NCI-H748 treated with DMSO at 0.1 percent for 48 hours (cell line): ENCODE measurements at places on chromosomes 7 and 10.
A peak's percentile ranks its signal among the peaks of the same experiment; 100 is the strongest.

GRCh38 chr10:92855560-92855959 is 7.2 kb downstream of the EXOC6 start:
- DNase-seq, result no peak

- no peak for DNase-seq
Observed at GRCh38 chr7:158766570-158767281, 62.1 kb upstream of the NCAPG2 start.

DNA sequence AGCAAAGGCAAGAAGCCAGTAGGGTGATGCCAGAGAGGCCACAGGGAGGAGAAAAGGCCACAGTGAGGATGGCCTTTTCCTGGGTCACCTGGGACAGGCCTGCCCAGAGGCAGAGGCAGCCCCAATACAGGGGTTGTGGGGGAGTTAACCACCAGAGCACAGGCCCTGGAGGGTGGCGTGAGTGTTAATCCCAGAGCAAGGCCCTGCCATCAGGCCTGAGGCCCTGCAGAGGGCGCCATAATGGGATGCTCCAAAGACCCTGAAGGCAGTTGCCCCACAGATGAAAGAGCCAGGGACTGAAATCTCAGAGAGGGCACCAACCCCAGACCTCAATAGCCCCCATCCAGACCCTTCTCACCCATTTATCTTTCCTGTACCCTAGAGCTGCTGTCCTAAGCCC is 23.9 kb downstream of the SLC13A4 start:
- DNase-seq, result no peak

DNA sequence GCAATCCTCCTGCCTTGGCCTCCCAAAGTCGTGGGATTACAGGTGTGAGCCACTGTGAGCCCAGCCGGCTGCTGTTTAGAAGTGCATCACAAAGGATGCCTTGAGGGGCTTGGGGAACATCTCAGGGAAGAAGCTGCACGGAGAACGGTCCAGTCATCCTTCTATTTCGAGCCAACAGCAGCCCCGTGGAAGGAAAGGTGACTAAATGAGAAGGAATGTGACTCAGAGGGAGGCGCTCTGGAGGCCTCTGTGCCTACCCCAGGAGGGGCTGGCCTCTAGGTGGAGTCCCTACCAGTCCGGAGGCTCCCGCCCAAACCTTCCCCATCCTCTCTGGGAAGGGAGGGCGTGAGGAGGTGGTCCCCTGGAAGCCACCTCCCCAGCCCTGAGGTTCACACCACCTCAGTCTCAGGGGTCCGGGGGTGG is 76.2 kb downstream of the CTBP2 start:
- DNase-seq, result no peak

- DNase-seq, result no peak
Observed at GRCh38 chr10:15439341-15439842, 68.3 kb upstream of the FAM171A1 start.

GRCh38 chr10:64093946-64094535 is 572.8 kb downstream of the REEP3 start:
- DNase-seq, result no peak

- DNase-seq, result no peak
Observed at GRCh38 chr10:132507409-132507955, 30.1 kb upstream of the INPP5A start.

- DNase-seq, result no peak
Observed at GRCh38 chr7:155863721-155864151, 51.5 kb upstream of the SHH start.

GRCh38 chr7:157151626-157152339 is 13.1 kb downstream of the UBE3C start:
- DNase-seq, result no peak

DNA sequence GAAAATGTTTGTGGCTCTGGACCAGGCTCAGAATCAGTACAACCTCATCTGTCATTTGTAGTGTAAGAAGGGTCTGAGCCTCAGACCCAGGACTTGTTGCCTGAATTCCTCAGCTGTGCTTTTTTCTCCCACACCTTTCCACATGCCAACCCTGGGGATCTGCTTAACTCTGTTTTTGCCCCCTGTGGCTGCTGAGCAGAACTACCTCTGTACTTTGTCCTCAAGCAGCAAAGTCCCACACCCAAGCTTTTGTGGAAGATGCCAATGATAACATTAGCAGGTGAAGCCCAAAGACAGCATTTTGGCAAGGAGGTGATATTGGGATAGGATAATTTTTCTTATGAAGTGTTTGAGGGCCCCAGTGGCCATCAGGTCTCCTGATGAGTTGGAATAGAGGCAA is 5.8 kb upstream of the CYP2C18 start:
- no peak for DNase-seq

DNA sequence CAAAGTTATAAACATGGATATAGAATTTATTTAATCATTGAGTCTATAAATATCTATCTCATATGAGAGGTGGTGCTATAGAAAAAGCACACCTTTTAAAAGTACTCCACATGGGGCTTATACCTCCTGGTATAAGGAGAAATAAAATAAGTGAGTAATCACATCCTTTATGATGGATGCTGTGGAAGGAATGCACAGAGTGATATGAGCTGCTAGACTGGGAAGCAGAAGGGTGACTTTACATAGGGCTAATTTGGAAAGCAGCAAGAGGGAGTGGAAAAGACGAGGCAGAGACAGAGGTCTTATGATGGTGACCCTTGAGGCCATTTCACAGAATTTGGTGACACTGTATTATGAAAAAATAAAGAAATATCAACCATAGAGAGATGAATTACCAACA is 59.4 kb upstream of the AHR start:
- DNase-seq, result no peak

DNA sequence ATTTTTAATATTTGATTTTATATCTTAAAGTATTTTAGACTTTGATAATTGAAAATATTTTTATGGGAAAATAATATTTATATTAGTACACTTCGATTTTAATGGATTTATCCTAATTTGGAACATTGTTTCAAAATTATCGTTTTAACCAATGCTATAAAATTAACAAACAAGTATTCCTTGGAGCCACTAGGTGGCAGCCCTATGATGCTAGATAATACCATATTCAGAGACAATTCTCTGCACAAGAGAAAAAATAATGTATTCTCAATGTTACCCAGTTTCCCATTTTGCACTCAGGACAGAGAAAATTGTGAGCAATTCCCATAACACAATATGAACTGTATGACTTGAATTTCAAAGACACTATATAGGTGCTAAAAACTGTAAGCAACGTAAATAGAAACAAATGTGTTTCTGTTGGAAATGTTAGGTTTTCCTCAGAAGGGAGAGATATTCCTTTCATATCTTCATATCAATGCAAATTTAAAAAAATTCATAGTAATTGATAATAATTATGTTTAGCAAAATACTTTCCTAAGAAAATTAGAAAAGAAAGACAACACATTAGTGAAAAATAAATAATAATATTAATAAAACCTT is 237.8 kb downstream of the SEMA3E start:
- peak; percentile 56 for DNase-seq

DNA sequence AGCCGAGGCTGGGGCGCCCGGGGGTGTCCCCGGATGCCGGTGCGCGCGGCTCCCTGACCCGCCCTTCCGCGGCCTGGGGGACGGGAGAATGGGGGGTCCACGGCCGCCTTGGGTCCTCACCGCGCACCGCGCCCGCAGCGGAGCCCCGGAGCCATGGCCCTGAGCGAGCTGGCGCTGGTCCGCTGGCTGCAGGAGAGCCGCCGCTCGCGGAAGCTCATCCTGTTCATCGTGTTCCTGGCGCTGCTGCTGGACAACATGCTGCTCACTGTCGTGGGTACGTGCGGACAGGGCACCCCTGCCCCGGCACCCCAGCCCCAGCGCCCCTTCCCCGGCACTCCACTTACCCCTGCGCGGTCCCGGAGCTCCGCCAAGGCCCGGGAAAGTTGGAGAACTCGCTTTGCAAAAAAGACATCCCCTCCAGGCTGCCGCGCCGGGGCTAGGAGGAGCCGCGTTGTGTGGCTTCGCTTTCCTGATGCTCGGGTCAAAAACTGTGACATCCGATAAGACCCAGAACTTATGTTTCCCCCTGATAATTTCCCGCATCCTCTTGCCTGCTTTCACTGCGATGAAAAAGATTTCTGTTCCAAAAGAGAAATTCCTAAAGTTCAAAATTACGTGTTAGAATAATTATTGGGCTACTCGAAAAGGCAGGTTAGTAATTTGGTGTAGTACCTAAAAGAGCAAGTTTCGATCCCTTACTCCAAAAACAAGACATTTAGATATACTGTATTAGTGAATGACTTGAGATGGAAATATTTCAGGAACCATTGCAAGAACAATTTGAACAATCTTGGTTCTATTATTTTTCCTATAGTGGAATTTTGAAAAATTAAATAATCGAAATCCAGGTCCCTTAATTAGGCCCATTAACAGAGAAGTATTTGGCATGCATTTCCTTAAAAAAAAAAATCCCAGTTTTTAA is 888 bp downstream of the SLC18A2 start:
- DNase-seq, result no peak

DNA sequence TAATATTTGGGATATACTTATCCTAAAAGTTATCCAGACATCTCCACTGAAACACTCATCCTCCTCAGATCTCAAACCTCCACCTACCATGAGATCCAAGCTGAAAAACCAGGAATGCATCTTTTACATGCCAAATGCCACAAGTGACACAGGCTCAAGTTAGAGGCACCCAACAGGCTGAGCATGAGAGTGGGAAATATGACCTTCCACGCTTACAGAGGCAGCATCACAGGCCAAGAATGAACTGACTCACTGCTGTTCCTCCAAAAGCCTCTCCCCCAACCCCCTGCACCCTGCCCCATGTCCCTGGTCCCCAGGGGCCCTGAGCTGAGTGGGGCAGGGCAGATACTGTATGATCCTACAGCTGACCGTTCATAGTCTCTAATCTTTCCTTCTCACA is 4.8 kb upstream of the MTPAP start:
- no peak for DNase-seq

DNA sequence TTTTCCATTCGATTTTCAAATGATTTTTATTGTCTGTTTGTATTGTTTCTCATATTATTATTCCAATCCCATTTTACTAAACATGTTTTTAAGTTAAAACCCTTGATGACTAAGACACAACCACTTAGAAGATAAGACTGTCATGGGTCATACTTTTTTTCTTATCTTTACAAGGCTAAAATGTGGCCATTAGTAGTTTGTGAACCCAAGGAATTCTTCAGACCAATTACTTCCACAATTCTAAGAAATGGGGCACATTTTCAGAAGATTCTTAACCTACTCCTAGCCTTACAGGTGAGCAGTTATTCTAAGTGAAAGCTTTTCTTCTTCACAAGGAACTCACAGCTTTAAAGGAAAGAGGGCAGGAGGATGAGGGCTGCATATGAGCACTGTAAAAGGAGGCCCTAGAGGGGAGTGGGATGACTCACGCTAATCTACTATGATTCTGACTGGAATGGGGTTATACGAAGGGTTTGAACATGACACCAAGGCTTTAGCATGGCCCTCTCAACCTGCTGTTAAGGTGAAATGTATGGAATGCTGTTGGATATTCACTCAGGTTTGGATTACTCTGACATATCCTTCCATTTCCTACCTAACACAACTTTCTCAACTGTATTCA is 81.0 kb downstream of the SORCS1 start:
- no peak for DNase-seq

DNA sequence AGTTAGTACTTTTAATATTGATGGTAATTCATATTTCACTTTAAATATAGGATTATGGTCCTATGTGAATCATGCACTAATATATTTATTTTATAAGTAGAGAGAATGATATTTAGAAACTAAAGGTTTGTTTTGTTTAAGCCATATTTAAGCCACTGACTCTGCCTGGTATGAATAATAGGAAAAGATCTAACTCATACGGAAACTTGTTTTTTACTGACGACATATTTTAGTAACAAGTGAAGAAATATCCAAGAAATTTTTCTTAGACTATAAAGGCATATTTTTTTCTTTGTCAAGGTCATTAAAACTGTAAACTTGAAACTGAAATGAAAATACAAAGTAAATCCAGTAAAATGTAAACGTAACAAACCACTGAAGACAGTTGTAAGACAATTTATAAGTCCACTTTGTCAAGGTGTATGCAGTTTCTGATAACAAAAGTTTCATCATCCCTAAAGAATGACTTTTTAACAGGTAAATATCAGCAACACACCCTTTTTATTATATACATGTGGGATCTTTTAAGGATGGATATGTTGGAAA is 147.1 kb downstream of the PHF14 start:
- DNase-seq, result no peak

GRCh38 chr7:93476491-93477344 is 97.8 kb downstream of the CALCR start:
- no peak for DNase-seq

- no peak for DNase-seq
Observed at GRCh38 chr10:30127120-30127541, 67.7 kb upstream of the JCAD start.

- DNase-seq, result no peak
Observed at GRCh38 chr10:78049851-78050250, 16.2 kb downstream of the RPS24 start.

DNA sequence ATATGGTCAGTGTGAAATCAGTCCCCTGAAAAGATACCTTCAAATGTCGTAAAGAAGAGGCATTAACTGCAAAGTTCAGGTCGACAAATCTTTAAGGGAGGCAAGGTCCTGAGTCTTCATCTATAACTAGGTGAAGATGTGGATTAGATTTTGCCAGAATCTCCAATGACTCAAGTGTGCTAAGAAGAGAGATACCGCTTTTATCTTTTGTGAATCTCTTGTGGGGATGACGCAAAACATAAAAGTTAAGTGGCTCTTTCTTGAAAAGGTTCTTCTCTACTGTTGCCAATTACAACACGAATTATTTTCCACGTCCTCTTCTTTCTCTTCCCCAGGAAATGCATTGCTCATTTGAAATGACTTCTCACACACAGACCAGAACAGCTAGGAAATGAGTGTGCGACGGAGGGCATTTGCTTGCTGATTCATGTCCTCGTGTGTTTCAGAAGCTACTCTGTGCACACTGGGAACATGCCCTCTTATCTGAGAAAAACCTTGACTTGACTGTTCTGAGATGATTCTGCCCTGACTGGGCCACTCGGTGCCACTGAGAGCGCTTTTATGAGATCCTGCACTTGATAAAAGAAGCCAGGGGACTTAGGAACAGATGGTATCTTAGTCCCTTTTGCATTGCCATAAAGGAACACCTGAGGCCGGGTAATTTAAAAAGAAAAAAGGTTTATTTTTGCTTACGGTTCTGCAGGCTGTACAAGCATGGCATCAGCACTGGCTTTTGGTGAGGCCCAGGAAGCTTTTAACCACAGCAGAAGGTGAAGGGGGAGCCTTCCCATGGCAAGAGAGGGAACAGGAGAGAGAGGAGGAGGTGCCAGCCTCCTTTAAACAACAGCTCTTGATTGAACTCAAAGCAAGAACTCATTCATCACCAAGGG is 169.5 kb upstream of the PFKP start:
- DNase-seq, result no peak

GRCh38 chr7:70489813-70490212 is 642.1 kb upstream of the GALNT17 start:
- DNase-seq, result no peak

DNA sequence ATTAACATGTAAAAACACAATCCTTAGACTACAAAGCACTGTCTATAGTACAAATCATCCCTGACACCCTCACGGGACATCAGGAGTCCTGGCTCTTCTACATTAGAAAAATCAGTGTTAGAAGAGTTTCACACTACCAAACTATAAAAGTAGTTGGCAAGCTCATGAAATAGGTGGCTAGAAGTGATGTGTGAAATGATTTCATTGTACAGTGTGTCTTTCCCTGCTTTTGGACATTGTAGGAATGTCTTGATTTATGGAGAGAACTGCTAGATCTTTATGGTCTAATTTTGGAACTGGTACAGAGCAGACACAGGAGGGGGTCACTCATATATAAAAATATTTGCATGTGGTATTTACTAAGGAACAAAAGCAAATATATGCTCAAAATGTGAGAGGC is 33.2 kb downstream of the SEMA3A start:
- DNase-seq, result no peak
